ENCODE measurements at places on chromosomes 12 and 14.

GRCh38 chr12:58727521-58727920, 192.8 kb downstream of the LRIG3 start:
- no peak for DNase-seq

- no peak for DNase-seq
These were observed 114.8 kb downstream of the ESRRB start for GRCh38 chr14:76490735-76491134.

DNA sequence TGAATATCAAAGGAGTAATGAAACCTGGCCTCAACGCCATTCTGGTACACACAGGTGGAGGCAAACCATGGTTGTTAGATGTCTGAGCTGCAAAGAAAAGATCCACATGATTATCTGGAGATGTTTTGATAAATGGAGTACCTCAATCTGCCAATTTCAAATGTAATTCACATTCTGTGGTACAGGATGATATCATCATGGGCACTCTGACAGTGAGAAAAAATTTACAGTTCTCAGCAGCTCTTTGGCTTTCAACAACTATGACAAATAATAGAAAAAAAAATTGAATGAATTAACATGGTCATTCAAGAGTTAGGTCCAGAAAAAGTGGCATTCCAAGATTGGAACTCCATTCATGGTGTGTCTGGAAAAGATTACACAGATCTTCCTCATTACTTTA, 17.3 kb downstream of the TMED8 start:
- no peak for DNase-seq

DNA sequence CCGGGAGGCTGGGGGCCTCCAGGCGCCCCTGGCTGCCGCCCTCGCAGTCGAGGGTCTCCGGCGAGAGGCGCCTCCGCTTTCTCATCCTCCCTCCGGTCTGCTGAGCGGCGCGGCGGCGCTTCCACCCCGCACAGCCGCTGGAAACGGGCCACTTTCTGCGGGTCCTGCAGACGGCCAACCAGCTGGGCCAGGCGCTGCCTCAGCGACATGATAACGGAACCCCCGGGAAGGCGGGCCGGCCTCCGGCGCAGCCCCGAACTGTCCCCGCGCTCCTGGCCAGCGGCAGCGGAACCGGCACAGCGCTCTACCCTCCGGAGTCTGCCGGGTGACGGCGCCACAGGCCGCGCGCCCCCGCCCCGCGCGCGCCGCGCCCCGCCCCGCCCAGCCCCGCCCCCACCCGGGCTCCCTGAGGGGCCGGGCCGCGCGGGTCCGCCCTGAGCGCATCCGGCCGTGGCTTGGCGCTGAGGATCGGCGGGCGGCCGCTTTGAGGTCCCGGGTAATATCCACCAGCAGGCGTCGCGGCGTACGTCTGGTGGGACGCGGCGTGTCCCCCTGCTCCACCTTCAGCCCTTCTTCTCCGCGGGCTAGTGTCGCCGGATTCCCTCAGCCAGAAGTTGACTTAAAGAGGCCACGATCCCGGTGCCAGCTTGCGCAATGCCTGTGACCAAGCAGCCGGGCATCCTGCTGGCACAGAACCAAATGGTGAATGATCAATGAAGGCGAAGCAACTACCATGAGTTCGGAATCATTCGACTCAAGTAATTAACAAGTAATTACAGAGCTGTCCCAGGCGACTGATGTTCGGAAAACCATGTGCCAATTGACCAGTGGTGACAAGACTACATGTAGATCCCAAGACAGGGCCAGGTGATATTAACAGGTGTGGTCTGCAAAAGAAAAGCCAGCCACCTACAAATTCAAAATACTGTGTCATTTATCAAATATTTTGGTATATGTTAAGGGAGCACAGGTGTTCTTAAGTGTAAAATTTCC, at the start of gene SGPP1:
SGPP1 (minus strand) TSS at position 330 of the 993 bp plus-strand sequence; CDS start at position 209, 121 bp downstream.
- peak; percentile 92 for DNase-seq

DNA sequence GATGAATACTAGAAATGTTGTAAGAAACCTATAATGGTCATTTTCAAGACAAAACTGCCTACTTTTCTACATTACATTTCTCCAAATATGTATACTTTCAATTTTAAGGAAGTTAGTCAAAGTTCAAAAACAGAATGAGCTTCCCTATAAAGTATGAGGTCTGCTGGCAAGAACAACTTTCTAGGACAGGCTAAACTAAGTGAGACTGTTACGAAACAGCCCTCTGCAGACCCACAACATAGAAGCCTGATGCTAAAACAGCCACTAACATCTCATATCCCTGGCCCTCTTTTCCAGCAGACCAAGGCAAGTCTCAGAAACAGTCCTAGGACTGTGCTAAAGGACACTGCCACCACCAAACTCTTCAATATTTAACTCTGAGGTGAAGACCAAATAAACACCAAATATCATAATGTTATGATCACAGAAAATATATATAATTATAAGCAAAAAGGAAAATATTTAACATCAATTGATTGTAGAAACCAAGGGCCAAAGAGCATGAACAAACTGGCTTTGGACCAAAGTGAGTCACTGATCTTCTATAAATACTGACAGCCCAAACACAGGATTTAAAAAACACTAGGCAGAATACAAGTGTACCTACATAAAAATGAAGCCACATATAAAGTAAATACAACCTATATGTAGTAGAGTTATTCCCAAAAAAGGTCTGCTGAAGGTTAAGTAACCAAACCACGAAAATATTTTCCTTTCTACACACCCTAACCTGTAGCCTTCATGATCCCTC, 27.7 kb downstream of the PPP4R3A start:
- peak; percentile 26 for DNase-seq

- DNase-seq: no peak
These were observed 84.9 kb downstream of the CCDC60 start for GRCh38 chr12:119419381-119419780.

DNA sequence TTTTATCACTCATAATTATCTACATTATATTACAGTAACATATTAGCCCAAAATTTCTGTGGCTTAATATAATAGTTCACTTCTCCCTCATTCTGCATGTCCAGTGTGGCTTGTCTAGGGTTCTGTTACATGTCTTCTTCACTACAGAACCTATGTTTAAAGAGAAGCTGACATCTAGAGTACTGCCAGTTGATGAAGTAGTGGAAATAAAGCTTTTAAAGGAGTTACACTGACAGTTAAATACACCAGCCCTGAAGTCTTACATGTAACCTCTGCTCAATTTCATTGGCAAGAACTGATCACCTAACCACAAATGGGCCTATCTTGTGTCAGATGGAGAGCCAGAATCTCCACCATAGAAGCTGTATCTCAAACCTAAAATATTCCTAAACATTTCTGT, 32.9 kb downstream of the RPS6KA5 start:
- no peak for DNase-seq

GRCh38 chr12:121467638-121468498, 68.0 kb downstream of the RNF34 start:
- DNase-seq: no peak

GRCh38 chr14:61484031-61484430, 162.7 kb downstream of the PRKCH start:
- no peak for DNase-seq

DNA sequence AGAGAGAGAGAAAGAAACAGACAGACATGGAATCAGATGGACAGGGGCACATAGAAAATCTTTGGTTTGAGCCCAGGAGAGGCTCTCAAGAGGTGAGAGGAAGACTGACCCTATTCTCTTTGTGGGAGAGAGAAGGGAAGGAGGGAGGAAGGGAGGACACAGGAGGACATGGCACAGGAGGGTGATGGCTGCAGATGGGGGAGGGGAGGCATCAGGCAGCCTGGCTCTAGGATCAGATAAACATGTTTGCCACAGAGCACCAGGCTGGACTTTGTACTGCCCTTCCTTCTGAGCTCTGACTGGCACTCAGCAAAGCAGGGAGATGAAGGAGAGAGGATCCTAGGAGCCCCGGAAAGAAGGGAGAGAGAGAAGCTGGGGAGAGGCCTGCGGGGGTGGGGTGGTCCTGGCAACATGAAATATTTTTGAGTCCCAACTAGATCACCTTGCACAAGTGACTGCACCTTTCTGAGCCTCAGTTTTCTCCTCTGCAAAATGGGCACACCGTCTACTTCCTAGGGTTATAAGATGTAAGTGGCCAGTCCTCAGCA, 6.1 kb downstream of the HNF1A start:
- DNase-seq: no peak

- no peak for DNase-seq
These were observed 945.4 kb upstream of the FLRT2 start for GRCh38 chr14:84584511-84584910.

DNA sequence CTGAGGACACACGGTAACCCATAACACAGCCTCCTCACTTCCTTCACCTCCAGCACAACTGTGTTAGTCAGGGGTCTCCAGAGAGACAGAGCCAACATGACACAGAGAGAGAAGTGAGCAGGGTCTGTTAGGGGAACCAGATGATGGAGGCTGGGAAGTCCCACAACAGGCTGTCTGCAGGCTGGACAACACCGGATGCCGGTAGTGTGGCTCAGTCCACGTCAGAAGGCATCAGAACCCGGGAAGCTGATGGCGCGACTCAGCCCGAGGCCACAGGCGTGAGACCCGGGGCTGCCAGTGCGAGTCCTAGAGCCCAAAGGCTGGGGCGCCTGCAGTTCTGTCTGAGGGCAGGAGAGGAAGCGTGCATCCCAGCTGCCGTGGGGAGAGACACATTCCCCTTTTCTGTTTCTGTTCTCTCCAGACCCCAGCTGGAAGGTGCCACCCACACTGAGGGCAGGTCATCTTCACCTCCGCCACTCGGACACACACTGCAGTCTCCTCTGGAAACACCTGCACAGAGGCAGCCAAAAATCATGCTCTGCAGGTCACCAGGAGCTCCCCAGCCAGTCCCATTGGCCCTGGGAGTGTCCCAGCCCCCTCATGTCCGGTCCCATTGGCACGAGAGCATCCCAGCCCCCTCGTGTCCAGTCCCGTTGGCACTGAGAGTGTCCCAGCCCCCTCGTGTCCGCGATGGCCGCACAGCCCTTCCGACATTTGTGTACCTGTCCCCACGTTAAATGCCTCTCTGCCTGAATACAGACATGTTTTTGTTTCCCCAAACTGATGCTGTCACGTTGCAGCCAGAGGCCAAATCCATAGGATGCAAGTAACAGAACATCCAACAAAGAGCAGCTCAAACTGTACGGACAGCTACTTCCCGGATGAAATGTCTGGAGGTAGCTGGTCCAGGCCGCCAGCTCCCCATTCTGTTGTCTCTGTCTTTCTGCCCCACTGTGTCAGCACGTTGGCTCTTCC, 7.9 kb upstream of the FBRSL1 start:
- no peak for DNase-seq

GRCh38 chr14:21133901-21134300, 22.0 kb downstream of the OR5AU1 start:
- DNase-seq: no peak

DNA sequence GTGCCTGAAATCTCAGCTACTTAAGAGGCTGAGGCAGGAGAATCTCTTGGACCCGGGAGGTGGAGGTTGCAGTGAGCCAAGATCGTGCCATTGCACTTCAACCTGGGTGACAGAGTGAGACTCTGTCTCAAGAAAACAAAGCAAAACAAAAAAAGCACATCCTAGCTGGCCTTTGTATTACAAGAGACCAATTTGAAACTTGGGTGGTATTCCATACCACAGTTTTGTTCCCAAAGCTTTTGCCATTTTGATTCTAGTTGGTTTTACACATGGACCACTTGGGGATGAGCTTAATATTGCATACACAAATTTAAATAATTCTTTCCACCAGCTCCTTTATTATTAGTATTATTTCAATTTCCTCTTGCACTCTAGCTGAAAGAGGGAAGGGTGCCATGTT, 276.9 kb upstream of the SLC16A7 start:
- DNase-seq: no peak

GRCh38 chr12:111225307-111225706, 143.6 kb downstream of the PHETA1 start:
- DNase-seq: no peak

- no peak for DNase-seq
These were observed 6.5 kb upstream of the NRL start for GRCh38 chr14:24121210-24121609.

GRCh38 chr12:27592548-27592947, 68.5 kb downstream of the PPFIBP1 start:
- DNase-seq: peak; percentile 33

DNA sequence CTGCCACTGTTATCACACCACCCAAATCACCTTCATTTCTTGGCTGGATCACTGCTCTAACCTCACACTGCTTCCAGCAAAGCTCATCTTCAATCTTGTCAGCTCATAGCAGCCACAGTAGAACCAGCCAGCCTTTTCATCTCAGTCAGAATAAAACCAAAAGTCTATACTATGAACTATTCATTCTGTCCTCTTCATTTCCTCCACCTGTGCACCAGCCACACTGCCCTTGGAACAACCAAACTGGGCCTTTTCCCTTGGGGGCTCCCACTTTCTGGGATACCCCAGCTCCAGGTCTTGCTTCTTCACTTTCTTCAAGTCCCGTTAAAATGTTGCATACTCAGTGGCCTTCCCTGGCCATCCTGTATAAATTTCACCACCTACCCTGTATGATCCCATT, 234.4 kb upstream of the DAAM1 start:
- DNase-seq: no peak

- no peak for DNase-seq
These were observed 117.3 kb downstream of the LGMN start for GRCh38 chr14:92631098-92631497.

DNA sequence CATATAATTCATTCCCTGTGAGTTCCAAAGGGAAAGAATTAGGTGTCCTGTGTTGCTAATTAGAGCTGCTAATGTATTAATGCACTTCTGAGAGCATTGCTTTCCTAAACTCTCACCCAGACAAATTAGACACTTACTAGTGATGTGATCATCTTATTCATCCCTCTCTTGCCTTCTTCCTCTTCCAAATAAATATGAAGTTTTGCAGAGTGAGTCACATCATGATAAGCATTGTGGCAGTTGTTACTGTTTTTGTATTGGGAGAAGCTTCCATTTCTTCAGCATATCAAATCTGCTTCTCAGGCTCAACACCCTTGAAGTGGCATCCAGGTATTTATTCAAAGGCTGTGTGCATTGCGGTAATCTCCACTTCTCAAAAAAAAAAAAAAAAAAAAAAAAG, 37.3 kb upstream of the E2F7 start:
- no peak for DNase-seq

- peak; percentile 17 for DNase-seq
These were observed 227.1 kb downstream of the CEP128 start for GRCh38 chr14:80714474-80714873.

- peak; percentile 95 for DNase-seq
These were observed 6.3 kb upstream of the NFE2 start for GRCh38 chr12:54306925-54307741.

GRCh38 chr12:100447381-100447780, 26.3 kb upstream of the NR1H4 start:
- DNase-seq: no peak

DNA sequence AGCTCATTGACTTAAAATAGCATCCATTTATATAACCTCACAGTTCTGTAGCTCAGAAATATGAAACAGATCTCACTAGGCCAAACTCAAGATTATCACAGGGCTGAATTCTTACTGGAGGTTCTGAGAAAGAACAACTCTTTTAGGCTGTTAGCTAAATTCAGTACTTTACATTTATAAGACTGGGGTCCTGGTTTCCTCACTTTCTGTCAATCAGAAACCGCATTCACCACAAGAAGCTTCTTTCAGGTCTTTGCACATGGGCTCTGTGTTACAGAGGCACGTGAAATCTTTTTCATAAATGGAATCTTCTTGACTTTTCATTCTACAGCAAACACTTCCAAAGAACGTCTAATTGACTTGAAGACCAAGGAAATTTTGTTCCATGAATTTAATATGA, 876.3 kb upstream of the FOXG1 start:
- DNase-seq: no peak

GRCh38 chr12:14417715-14418114, 52.2 kb downstream of the ATF7IP start:
- DNase-seq: peak; percentile 94
